Osteocyte (in vitro differentiated cells): ENCODE measurements at places on chromosomes 7 and 10. TPM values are rescaled to one million over a fixed set of nuclear protein-coding genes. Genes with fewer than 3 reads are reported as not detected.

The ELFN1 gene
- total RNA-seq, result 0.62 and 0.73 TPM in 2 replicates

The TMEM213 gene
- not detected in 2 replicates for total RNA-seq

The FGL2 gene
- 0.08 and 0.16 TPM in 2 replicates for total RNA-seq

The NKX1-2 gene
- total RNA-seq, result not detected in 2 replicates

The C10orf53 gene
- not detected in 2 replicates for total RNA-seq

The MKX gene
- total RNA-seq, result 20.5 and 21.5 TPM in 2 replicates

GRCh38 chr7:157877298-157878090 lies 540.7 kb downstream of the DNAJB6 start:
- no peak for DNase-seq
- no peak overlapping the region for H3K4me3 ChIP-seq
- H3K36me3 ChIP-seq, result no peaks in the 10 kb centered on the region
- H3K27me3 ChIP-seq, result no peaks in the 10 kb centered on the region
- no peaks in the 10 kb centered on the region for H3K4me1 ChIP-seq
- H3K27ac ChIP-seq, result no peak overlapping the region

DNA sequence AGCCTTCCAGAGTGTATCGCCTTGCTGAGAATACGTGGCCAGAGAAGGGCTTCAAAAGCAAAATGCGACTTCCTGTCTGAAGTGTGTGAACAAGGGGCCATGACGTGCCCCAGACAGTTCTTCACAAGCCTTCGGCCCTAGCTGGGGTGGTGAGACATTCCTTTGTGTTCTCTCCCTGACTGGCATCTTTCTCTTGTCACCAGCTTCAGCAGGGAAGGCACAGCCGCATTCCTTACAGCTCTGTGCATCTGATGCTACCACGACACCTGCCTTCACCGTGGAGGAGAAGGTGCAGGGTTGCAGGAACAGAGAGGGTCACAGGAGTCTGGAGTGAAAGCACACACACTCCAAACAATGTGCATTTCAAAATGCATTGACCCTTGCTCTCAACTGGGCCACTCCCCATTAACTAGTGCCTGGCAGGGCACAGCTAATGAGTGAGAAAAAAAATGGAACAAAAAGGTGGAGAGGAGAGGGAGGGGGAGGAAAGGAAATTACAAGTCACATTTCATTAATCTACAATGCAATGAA lies 93.4 kb downstream of the GPR26 start:
- H3K4me3 ChIP-seq, result no peak overlapping the region
- DNase-seq, result no peak
- no peaks in the 10 kb centered on the region for H3K27me3 ChIP-seq
- H3K4me1 ChIP-seq, result no peaks in the 10 kb centered on the region
- no peaks in the 10 kb centered on the region for H3K36me3 ChIP-seq
- no peak overlapping the region for H3K27ac ChIP-seq

DNA sequence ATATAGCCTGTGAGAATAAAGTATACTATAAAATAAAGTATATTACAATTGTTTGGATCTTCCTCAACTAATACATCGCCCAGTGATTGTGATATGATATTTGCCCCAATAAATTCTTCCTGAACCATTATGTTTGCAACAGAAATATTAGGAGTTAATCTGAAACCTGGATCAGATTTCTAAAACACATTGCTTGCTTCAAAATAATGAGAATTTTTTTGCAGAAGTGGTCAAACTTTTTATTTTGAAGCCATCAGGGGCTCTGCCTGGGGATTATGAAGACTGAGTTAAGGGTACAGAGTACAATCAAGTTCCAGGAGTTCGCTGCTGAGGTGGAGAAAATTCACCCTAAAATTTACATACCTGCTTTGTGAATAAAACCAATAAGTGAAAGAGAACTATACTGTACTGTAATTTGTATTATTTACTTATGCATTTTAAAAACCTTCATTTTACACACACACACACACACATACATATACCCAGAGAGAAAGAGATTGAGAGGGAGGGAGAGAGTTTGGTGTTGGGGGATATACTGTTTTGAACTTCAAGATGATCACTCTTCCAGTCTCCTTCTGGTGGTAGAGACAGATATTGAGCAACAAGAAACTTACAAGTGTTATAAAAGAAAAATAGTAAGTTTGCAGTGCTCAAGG lies 91.9 kb downstream of the CPED1 start:
- H3K36me3 ChIP-seq, result no peaks in the 10 kb centered on the region
- peaks cover 34% of the 10 kb centered on the region for H3K4me1 ChIP-seq
- H3K4me3 ChIP-seq, result no peak overlapping the region

- DNase-seq, result no peak
- H3K27me3 ChIP-seq, result no peaks in the 10 kb centered on the region
- H3K27ac ChIP-seq, result no peak overlapping the region
- no peak overlapping the region for H3K4me3 ChIP-seq
- H3K36me3 ChIP-seq, result no peaks in the 10 kb centered on the region
These were observed 94.4 kb downstream of the ITIH5 start for GRCh38 chr10:7572391-7572790.
